IPS-NIHi11 (cell line): ENCODE measurements at places on chromosomes 5 and 9.
A peak's percentile ranks its signal among the peaks of the same experiment; 100 is the strongest.

DNA sequence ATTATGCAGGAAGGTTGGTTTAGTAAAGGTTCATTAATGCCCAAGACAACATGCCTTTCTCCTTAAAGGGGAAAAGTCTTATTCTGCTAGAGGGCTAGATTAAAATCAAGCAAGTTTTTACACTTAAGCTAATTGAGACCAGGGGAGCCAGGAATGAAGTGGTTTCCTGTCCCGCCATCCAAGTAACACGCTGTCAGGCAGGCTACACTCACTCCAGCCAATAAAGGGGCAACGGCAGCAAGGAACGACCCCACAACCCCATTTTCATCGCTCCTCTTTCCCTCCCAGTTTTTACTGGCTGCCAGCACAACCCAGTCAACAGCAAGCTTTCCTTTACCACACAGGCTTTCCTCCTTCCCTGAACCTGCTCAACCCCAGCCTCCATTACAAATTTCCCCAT is 225.1 kb downstream of the DCP2 start:
- no peak for DNase-seq

DNA sequence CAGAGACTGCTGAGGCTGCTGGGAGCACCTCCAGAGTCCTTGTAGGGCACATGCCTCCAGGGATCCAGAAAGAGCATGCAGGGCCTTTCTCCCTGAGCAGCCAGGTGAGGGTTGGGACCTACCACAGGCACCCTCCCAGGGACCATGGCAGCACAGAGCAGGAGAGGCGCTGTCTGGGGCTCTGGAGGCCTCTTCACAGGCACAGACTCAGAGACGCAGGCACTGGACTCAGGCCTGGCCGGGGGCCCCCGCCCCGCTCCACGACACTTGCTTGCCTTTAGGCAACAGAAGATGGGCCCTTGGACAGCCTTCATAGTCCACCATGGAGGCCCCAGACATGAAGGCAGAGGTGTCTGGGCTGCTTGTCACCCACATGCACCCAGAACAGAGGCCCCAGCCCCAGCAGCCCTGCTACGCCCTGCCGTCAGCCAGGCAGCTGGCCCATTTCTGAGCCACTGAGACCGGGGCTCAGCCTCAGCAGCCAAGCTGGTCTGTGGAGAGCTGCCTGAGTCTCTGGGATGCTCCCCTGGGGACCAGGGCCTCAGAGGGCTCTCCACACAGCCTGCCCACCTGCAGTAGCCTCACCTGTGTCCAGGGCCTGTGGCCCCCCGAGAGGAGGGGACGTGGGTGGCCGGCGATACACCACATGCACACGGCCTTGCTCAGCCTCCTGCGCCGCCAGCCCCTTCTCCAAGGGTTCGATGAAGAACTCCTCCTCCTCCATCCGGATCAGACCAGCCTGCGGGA is 72.8 kb downstream of the ADAMTS2 start:
- DNase-seq: no peak

GRCh38 chr5:45672271-45672670 is 23.9 kb downstream of the HCN1 start:
- DNase-seq: no peak

GRCh38 chr5:166625210-166625865 is 1666.1 kb upstream of the WWC1 start:
- DNase-seq: no peak

- DNase-seq: no peak
Measured at GRCh38 chr5:55286411-55286933, 21.0 kb downstream of the DHX29 start.

DNA sequence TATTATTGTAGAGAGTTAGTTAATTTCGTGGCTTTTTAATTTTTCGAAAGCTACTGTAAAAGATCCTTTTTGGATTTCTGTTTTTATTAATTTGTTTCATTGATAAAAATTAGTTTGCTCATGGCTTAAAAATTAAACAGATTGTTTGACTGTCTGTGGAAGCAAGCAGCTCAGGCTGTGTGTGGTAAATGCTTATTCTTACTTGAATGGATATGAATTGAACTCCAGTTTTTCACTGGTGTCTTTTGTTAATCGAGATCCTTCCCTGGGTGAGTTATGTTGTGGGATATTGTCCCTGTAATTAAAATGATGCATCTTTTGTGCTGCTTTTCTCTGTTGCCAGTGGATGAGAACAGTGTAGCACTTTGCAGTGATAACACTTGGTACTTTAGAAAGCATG is 75.3 kb downstream of the PIK3R1 start:
- no peak for DNase-seq

- DNase-seq: no peak
Measured at GRCh38 chr5:8913522-8913921, 632.4 kb downstream of the SEMA5A start.

DNA sequence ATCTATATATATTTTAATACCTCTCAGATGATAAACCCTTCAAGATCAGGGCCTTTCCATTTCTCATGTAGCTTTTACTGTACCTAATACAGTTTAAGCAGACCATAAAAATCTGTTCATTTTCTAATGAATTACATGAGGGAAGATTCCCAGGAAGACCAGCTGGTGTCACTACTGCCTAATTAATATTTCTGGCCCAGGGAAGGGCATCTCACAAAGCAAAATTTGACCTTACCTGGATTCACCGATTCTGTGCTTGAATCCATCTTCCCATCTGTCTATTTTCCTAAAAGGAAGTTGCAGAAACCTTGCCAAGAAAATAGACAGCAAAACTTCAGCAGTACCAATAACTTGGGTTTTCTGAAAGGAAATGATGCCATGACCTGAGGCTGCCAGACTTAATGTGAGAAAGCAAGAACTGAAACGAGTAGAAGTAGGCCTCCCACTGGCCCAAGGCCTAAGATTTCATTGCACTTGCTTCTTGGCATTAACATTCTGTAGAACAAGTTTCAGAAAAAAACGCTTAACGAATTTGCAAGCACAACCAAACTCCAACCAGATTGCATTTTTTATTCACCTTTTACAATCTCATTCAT is 83.0 kb upstream of the GLIS3 start:
- peak; percentile 38 for DNase-seq
